Colonic mucosa (tissue), 4 donors: ENCODE measurements at places on chromosomes 3 and 15. TPM values are rescaled to one million over a fixed set of nuclear protein-coding genes. Genes with fewer than 3 reads are reported as not detected.

DNA sequence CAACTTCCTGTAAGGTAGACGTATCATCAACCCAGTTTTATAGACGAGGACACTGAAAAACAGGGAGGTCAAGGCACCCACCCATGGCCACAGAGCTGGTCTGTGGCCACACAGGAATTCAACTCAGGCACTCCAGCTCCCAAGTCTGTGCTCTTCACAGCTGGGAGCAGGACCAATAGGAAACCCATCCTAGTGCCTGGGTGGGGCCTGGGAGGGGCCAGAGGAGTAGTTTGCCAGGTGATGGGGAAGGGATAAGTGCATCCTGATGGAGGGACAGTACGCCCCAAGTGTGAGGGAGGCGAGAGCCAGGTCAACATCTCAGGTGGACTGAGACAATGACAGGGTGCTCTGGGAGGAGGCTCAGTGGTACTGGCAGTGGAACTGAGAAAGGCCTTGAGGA, 22.0 kb downstream of the KIF9 start:
- no peak for DNase-seq

DNA sequence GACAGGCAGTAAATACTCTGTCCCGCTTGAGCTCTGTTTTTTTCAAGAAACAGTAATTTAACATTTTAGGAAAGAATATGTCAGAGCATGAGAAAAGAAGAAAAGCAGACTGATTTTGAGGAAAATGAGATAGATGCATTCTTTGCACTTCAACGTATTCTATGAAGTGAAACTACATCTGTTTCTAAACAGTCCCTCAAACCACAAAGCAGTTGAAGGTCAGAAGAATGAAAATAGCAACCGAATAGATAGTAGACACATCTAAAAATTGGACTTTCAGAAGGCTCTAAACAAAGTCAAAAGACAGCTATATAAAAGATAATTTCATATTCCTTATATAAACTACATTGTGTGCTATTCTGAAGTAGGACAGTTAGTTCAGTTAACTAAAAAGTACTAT, 172.6 kb upstream of the LRRC3B start:
- DNase-seq = no peak

- DNase-seq = no peak
These were observed 11.3 kb downstream of the SELENOS start for GRCh38 chr15:101266034-101266433.

UBAP1L gene
- total RNA-seq = 1.2 TPM

DNA sequence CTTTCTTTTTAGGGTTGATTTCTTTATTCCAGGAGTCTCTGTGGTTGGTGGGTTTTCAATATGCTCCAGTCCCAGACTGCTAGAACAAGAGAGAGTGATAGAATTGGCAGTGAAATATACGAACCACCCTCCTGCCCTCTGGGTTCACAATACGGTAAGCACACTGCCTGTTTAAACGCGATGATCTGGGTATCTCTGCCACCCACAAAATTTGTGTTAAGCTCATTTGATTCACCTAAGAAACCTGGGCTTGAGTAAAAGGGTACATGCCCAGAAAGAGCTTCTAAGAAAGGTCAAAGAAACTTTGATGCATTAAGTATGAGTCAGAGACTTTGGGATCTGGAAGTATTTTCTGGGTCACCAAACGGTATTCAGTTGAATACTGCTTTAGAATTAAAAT, 29.8 kb downstream of the OXNAD1 start:
- DNase-seq = no peak

DNA sequence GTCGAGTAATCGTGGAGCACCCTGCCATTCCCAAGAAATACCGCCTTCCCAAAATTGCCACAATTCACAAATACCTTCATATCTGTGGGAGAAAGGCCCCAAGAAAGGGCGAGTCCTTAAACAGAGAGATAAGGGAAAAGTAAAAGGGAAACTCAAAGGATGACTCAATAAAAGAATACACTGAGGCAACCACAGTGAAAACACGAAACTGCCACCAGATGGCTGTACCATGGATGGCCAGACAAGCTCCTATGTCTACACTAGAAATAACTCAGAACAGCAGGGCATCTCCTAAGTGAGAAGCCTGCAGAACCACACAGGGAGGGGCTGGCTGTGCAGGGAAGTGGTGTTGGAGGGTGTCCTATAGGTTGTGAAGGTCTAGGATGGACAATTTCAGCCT, 25.0 kb downstream of the SRGAP3 start:
- no peak for DNase-seq

- DNase-seq = no peak
These were observed 42.0 kb downstream of the MKRN2 start for GRCh38 chr3:12598890-12599289.

LDHAL6B gene
- not detected for total RNA-seq
